GM12865 (cell line): ENCODE measurements at places on chromosomes 4 and X.

- peak; percentile 68 for DNase-seq
These were observed 195.6 kb upstream of the TACR3 start for GRCh38 chr4:103915224-103915869.

DNA sequence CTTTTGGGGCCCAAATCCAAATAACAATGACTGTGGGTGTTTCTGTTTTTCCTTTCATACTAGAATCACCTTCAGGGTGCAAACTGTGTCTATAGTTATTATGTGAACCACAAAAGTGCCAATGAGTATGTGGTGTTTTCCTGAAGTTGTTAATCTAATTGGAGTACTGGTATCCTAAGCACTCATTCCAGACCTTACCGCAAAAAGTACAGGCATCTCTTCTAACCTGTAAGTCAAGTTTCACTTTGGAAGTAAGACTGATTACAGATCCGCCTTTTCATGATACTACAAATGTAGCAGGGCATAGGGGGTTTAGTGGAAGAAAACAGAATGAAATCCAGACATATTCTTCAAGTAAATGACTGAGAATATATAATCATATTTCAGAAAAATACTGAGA is 16.1 kb downstream of the COQ2 start:
- DNase-seq = no peak

DNA sequence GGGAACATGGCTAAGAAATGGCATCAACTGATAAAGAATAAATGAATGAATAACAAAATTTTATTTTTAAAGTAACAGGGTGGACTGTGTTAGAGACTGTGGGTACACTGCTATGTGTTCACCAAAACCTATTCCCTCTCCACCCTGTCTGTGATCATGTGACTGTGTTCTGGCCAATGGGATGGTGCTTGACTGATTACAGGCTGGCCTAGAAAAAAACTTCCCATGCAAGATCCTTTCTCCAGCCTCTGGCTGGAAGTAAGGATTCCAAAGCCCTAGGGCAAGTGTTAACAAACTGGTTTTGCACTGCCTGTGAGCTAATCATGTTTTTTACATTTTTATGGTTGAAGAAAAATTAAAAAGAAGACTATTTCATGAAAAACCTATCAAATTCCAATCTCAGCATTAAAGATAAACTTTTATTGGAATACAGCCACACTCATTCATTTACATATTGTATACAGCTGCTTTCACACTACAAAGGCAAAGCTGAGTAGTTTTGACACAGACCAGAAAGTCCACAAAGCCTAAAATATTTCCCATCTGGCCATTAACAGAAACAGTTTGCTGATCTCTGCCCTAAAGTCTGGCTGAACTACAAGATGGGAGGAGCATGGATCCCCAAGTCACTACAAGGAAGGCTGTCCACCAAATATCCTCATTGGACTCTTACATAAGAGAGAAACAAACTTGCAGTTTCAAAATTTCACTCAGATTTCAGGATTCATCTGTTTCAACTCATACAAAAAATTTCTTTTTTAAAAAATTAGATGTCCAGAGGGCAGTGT is 133.2 kb downstream of the ARHGAP6 start:
- no peak for DNase-seq

DNA sequence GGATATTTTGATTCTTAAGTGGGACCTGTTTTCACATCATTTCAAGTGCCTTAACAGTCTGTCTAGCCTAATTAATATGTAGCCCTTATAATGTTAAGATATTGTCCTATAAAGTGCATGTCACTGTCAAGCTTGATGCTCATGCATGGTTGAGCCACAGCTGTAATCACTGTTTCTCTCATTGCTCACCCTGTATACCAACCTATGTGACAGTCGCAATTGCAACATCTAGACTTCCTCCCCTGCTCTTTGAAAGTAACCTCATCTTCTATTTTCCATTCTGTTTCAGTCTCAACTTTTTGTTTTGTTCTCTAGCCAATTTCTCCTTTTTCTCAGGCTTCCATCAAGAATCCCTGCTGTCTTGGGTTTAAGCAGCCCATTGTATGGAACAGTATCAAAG is 24.4 kb upstream of the MSL3 start:
- peak; percentile 61 for DNase-seq

- DNase-seq = no peak
These were observed 48.1 kb downstream of the PDGFC start for GRCh38 chr4:156923525-156923924.

GRCh38 chr4:89410687-89411086 is 103.1 kb upstream of the GPRIN3 start:
- no peak for DNase-seq

- no peak for DNase-seq
These were observed 24.6 kb upstream of the CD40LG start for GRCh38 chrX:136623396-136623795.

DNA sequence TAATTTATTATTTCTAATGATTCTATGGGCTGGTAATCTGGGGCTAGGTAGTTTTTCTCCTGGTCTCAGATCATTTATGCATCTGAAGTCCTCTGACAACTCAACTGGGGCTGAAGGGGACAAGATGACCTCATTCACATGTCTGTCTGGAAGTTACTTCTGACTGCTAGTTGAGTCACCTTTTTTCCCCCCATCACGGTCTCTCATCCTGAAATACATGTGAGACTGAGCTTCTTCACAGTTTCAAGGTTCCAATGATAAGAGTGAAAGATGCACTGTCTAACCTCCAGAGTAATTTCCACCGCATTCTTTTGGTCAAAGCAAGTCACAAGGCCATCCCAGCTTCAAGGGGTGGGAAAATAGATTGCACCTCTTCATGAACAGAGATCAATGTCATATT is 356.7 kb upstream of the RPS6KA3 start:
- DNase-seq = no peak

DNA sequence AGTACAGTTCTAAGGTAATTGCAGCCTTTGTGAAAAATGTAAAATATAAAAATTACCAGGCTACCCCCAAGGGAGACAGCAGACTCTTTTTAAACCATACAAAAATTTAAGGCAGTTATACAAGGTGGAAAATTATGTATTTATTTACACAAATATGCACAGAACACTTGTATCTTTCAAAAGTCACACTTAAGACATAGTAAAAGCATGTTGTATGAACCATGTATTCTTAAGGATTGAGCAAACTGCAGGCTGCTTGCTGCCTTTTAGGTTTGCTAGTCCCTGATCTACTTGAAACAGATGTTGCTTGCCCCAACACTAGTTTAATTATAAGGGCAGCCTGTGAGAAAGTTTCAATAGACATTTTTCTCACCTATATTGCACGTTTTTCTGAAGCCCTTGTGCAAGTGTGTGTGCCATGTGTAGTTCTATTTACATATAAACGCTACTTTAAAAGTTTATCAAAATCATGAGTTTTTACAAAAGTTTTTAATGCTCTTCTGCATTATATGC is 72.8 kb downstream of the PRSS12 start:
- DNase-seq = peak; percentile 18

DNA sequence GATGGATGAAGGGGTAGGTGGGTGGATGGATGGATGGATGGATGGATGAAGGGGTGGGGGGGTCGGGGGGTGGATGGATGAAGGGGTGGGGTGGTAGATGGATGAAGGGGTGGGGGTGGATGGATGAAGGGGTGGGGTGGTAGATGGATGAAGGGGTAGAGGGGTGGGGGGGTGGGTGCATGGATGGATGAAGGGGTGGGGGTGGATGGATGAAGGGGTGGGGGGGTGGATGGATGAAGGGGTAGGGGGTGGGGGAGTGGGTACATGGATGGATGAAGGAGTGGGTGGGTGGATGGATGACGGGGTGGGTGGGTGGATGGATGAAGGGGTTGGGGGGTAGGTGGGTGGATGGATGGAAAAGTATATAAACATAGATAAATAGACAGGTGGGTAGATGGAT is 74.2 kb downstream of the PRKX start:
- peak; percentile 31 for DNase-seq

- DNase-seq = no peak
These were observed 154.5 kb upstream of the ANK2 start for GRCh38 chr4:112894951-112895350.

- no peak for DNase-seq
These were observed 11.8 kb upstream of the CD40LG start for GRCh38 chrX:136636121-136636520.

- peak; percentile 69 for DNase-seq
These were observed 32.1 kb downstream of the TMEM131L start for GRCh38 chr4:153497988-153498967.

- no peak for DNase-seq
These were observed 425.4 kb downstream of the SLITRK2 start for GRCh38 chrX:146243041-146243440.

DNA sequence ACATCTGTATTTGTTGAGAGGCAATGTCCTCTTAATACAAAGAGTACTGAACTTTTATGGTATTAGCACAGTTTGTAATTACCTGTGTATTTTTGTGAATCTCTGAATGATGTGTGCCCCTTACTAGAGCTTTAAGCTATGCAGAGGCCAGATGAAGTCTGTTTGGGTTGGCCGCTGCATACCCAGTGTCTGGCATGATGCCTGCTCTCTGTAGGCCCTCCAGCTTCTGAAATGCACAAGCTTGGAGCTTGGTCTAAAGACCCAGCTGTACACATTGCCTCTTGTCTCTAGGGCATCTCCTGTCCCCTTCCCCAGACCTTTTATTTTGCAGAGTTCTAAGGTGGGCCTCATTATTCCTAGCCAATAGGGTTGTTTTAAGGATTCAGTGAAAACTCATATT is 68.6 kb downstream of the CDS1 start:
- no peak for DNase-seq

- no peak for DNase-seq
These were observed 22.7 kb downstream of the POU4F2 start for GRCh38 chr4:146661367-146661766.

GRCh38 chrX:46321676-46322075 is 223.5 kb downstream of the ZNF674 start:
- no peak for DNase-seq

GRCh38 chr4:80202741-80203553 is 5.6 kb downstream of the PRDM8 start:
- DNase-seq = peak; percentile 56

DNA sequence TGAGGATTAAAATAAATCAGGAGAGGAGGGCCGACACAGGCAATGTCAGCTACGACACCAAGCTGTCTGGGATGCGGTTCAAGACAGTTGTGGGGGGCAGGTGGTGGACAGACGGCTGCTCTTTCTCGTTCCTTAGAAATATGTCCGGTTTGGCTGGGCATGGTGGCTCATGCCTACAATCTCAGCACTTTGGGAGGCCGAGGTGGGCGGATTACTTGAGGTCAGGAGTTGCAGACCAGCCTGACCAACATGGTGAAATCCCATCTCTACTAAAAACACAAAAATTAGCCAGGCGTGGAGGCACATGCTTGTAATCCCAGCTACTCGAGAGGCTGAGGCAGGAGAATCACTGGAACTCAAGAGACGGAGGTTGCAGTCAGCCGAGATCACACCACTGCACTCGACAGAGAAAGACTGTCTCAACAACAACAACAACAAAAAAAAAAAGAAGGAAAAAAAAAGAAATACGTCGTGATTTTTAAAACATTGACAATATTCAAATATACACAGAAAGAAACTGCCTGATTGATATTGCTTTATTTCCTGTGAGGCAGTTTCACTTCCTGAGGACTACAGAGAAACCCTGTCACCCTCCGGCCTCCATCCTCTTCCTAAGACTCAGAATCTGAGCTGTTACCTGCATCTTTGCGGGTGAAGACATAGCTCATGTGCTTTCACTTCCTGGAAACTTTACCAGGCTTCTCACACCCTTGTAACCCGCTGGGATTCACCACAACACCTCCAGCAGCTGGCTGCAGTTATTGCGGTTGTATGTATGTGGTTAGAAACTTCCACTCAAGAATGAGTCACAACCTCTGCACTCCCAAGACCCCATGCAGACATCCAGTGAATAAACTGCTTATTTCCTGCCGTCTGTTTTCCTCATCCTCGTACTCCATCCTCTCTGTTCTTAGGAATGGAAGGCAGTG is 63.8 kb upstream of the STS start:
- peak; percentile 91 for DNase-seq

DNA sequence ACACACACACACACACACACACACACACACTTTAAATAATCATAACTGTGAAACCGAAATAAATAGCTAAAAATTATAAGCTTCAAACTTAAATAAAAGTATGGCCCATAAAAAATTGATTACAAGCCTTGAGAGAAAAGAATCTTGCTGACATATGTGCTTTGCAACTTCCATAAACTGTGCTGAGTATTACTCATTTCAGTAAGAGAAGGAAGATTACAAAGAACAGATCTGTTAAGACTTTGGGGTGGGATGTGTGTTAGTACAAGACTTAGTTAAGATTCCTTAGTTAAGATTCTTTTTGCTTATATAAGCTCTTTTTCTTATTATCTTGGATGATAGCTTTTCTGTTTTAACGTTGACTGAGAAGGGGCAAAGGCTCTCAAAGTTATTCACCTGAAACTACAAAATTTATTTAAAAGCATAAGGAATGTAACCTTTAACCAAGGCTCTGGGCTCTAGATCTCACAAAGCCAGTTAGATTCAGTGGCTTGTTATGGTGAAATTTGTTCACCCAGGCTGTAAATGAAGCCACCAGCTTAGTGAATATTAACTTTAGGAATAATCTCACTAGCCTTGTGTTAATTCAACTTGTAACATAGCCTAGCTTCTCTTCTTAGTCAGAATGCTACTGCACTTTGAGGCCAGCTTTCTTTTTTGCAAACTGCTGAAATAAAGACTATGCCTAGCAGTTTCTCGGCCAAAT is 58.2 kb downstream of the ARSJ start:
- DNase-seq = no peak

- no peak for DNase-seq
These were observed 18.1 kb downstream of the SEC24B start for GRCh38 chr4:109451544-109452273.

GRCh38 chr4:73901031-73901430 is 31.8 kb downstream of the CXCL1 start:
- DNase-seq = no peak

DNA sequence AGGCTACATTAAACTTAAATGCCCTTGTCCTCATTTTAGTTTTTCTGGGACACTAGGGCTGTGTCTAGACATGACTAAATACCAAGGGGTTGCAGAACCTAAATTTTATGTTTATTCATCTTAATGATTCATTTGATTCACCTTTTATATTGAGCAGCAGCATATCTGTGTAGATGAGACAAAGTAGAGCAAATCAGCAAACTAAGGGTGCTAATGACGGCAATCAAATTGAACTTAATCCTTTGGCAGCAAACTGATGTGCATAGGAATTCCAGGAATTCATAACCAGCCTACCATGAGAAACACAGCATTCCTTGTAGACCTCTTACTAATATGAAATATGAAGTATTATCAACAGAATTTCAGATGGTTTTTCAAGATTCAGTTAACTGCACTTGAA is 25.1 kb downstream of the EPHA5 start:
- DNase-seq = no peak

- peak; percentile 4 for DNase-seq
These were observed 73.9 kb downstream of the HDAC8 start for GRCh38 chrX:72498782-72499181.

DNA sequence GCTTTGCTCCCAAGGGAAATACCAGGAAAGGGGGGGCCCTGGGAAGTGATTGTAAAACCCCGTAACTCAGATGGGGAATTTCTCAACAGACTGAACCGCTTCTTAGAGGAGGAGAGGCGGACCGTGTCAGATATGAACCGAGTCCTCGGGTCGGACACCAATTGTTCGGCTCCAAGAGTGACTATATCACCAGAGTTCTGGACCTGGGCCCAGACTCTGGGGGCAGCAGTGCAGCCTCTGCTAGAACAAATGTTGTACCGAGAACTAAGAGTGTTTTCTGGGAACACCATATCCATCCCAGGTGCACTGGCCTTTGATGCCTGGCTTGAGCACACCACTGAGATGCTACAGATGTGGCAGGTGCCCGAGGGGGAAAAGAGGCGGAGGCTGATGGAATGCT is 1.0 kb downstream of the PNMA3 start:
- DNase-seq = no peak
